ENCODE measurements at places on chromosomes 5 and 9. TPM values are rescaled to one million over a fixed set of nuclear protein-coding genes. Genes with fewer than 3 reads are reported as not detected.

DNA sequence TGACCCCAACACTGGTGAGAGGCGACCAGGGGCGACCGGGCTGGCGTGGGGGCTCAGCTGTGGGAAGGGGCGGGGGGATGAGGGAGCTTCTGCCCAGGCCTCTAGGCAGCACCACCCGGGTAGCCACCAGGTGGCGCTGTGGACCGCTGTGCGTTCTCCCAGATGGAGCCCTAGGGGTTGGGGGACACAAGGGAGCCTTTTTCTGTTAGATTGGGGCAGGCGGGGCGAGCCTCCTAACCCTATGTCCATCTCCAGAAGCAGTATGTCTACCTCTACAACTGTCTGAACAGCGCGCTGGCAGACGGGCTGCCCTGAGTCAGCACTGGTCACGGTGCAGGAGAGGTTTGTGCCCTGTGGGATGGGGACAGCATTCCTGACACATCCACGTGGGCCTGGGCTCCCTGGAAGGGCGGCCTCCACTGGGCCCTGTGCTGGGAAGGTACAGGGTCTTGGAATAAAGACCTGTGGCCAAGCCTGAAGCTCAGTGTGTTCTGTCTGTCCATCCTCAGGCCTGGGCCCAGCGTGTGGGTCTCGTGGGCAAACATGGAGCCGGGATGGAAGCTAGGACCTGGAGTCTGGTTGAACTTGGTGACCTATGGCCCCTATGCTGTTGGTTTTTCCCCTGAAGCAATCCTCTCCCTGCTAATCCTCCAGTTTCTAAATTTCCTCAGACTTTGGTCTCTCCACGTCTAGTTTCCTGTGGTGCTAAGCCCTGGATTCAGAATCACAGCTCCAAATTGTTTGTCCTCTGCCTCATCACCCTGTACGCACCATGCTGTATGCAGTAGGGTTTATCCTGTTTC lies 23.1 kb upstream of the SPTLC1 start:
- H3K4me1 ChIP-seq, result peaks cover 8% of the 10 kb centered on the region
- H3K27ac ChIP-seq, result no peak overlapping the region
- H3K27me3 ChIP-seq, result peaks cover 23% of the 10 kb centered on the region
- peak; percentile 89 for DNase-seq
- H3K4me3 ChIP-seq, result no peak overlapping the region

HDHD3 gene
- 19.8 TPM for total RNA-seq

GRCh38 chr5:141908796-141909195 lies 14.9 kb upstream of the DELE1 start:
- no peak for DNase-seq
- H3K4me1 ChIP-seq, result peaks cover 8% of the 10 kb centered on the region
- no peaks in the 10 kb centered on the region for H3K36me3 ChIP-seq
- no peak overlapping the region for H3K4me3 ChIP-seq
- H3K27me3 ChIP-seq, result peaks cover 16% of the 10 kb centered on the region
- H3K27ac ChIP-seq, result no peak overlapping the region

FAM151B gene
- total RNA-seq, result not detected

ACSL6 gene
- total RNA-seq, result 3.6 TPM

DNA sequence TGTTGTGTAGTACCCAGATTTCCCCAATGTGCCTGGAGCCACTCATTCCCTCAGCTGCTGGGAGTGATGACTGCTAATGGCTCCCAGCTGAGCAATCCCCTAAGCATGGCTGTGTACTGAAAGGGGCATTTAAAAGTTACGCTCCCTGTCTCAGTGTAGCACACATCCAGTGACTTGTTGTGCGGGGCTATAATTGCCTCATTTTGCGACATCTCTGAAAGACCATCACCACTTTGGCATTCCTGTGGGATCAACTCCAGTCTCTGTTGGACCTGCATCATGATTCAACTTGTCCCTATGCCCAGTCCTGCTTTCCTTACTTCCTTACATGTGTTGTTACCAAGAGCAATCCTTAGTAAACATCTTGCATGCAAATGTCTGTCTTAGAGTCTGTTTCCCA lies 201.2 kb upstream of the MPDZ start:
- no peak overlapping the region for H3K4me3 ChIP-seq
- no peak overlapping the region for H3K27ac ChIP-seq
- H3K36me3 ChIP-seq, result no peaks in the 10 kb centered on the region
- no peaks in the 10 kb centered on the region for H3K4me1 ChIP-seq

GRCh38 chr5:107874795-107875194 lies 204.1 kb upstream of the EFNA5 start:
- no peak overlapping the region for H3K27ac ChIP-seq
- H3K27me3 ChIP-seq, result no peaks in the 10 kb centered on the region
- DNase-seq, result no peak
- no peaks in the 10 kb centered on the region for H3K36me3 ChIP-seq

GRCh38 chr9:102974530-102974929 lies 20.6 kb upstream of the CYLC2 start:
- no peaks in the 10 kb centered on the region for H3K27me3 ChIP-seq
- no peak overlapping the region for H3K4me3 ChIP-seq
- H3K36me3 ChIP-seq, result 0 out of 2 replicates have a peak, but pooled peaks cover 9% of the 10 kb centered on the region

- H3K4me3 ChIP-seq, result no peak overlapping the region
- DNase-seq, result no peak
- no peaks in the 10 kb centered on the region for H3K36me3 ChIP-seq
- H3K27ac ChIP-seq, result no peak overlapping the region
- peaks cover 29% of the 10 kb centered on the region for H3K4me1 ChIP-seq
Observed at GRCh38 chr9:98804083-98804482, 3.4 kb upstream of the GALNT12 start.

DNA sequence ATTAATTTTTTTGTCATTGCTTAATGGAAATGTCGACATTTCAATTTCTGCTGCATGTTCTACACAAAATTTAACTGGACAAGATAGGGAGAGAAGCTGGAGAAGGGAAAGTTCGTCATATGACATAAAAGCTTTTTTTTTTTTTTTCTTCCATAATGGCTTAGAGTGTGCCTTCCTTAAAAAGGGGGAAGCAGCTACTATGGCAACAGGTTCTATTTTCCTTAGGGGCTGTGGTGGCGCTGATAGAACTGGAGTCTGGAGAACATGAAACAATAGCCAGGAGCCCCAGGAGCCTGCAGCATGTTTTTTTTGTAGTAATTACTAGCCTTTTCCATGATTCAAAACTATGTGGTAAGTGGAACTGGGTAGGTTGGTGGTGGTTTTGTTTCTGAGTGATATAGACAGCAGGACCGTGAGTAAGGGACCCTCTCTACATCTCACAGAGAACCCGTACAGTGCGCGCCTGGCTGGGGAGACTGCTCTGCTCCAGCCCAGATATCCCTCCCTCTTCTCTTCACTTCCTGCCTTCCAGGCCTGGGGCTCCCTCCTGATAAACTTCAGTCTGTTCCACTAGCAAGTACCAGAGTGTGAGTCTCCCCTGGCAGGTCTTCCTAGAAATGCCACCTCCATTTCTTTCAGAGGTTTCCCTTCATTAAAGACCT lies 301.6 kb downstream of the NR3C1 start:
- H3K36me3 ChIP-seq, result no peaks in the 10 kb centered on the region
- H3K4me1 ChIP-seq, result no peaks in the 10 kb centered on the region
- no peak overlapping the region for H3K27ac ChIP-seq

- H3K4me1 ChIP-seq, result peaks cover 21% of the 10 kb centered on the region
- H3K36me3 ChIP-seq, result no peaks in the 10 kb centered on the region
- no peak for DNase-seq
- no peak overlapping the region for H3K4me3 ChIP-seq
- H3K27ac ChIP-seq, result no peak overlapping the region
- H3K27me3 ChIP-seq, result no peaks in the 10 kb centered on the region
Observed at GRCh38 chr5:170270293-170271069, 27.1 kb downstream of the LCP2 start.

DNA sequence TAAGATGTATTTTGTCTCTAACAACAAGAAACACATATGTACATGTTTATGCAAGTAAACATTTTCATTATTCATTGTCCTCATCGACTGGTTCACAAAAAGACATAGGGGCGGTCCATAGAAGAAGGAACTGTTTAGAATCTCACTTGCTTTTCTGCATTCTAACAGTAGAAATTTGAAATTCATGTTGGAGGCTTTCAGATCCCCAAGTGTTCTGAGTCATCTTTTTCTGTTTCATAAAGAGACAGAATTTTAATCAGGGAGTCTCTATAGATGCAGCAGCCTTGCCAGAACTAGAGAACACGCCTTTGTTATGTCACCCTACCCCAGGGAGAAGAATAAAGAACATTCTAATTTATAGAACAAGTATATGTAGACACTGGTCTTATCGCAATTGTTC lies 324.3 kb downstream of the GABRG2 start:
- DNase-seq, result no peak
- no peaks in the 10 kb centered on the region for H3K4me1 ChIP-seq
- H3K27me3 ChIP-seq, result no peaks in the 10 kb centered on the region
- no peaks in the 10 kb centered on the region for H3K36me3 ChIP-seq
- no peak overlapping the region for H3K4me3 ChIP-seq
- no peak overlapping the region for H3K27ac ChIP-seq

- peaks cover 24% of the 10 kb centered on the region for H3K36me3 ChIP-seq
- no peaks in the 10 kb centered on the region for H3K4me1 ChIP-seq
- no peak overlapping the region for H3K27ac ChIP-seq
- no peak for DNase-seq
Observed at GRCh38 chr9:111362526-111362925, 32.5 kb upstream of the OR2K2 start.

- no peak overlapping the region for H3K4me3 ChIP-seq
- peak; percentile 75 for DNase-seq
- H3K4me1 ChIP-seq, result peaks cover 5% of the 10 kb centered on the region
- no peaks in the 10 kb centered on the region for H3K36me3 ChIP-seq
Observed at GRCh38 chr5:96595300-96596090, 66.7 kb upstream of the CAST start.

DNA sequence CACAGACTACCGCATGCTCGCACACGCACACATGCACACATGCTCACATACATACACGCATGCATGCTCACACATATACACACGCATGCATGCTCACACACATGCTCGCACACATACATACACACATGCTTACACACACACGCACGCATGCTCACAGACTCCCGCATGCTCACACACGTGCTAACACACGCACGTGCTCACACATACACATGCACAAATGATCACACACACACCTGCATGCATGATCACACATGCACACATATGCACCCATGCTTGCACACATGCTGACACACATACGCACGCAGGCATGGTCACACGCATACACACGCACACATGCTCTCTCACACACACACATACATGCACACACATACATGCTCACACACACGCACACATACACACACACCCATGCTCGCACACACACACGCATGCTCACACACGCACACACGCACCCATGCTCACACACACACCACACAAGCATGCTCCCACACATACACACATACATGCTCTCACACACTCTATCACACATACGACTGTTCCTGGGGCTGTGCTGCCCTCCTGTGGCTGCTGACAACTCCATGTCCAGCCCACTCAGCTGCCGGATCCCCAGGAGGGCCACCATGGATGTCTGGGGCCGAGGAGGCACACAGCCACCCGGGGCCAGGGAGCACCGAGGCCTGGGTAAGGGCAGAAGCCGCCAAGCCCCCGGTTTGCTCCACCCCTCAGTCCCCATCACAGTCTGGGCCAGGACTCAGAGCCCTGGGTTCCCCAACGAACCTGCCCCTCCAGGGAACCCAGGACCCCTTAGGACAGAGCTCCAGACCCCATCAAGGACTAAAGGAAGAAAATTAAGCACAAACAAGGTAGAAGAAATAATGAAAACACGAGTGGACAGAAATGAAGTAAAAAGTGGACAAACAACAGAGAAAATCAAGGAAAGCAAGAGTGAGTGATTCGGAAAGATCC lies 31.4 kb upstream of the EGFL7 start:
- DNase-seq, result peak; percentile 84
- H3K27ac ChIP-seq, result no peak overlapping the region
- no peaks in the 10 kb centered on the region for H3K4me1 ChIP-seq
- H3K27me3 ChIP-seq, result no peaks in the 10 kb centered on the region
- H3K36me3 ChIP-seq, result no peaks in the 10 kb centered on the region
- H3K4me3 ChIP-seq, result no peak overlapping the region

GRCh38 chr9:90645721-90646120 lies 3.1 kb upstream of the DIRAS2 start:
- DNase-seq, result no peak
- no peak overlapping the region for H3K4me3 ChIP-seq
- no peaks in the 10 kb centered on the region for H3K36me3 ChIP-seq
- peaks cover 24% of the 10 kb centered on the region for H3K27me3 ChIP-seq
- H3K4me1 ChIP-seq, result peaks cover 17% of the 10 kb centered on the region

LHX3 gene
- total RNA-seq, result not detected

- peaks cover 5% of the 10 kb centered on the region for H3K4me1 ChIP-seq
- no peaks in the 10 kb centered on the region for H3K27me3 ChIP-seq
- H3K27ac ChIP-seq, result no peak overlapping the region
Observed at GRCh38 chr5:142215915-142216681, 107.5 kb downstream of the NDFIP1 start.

DNA sequence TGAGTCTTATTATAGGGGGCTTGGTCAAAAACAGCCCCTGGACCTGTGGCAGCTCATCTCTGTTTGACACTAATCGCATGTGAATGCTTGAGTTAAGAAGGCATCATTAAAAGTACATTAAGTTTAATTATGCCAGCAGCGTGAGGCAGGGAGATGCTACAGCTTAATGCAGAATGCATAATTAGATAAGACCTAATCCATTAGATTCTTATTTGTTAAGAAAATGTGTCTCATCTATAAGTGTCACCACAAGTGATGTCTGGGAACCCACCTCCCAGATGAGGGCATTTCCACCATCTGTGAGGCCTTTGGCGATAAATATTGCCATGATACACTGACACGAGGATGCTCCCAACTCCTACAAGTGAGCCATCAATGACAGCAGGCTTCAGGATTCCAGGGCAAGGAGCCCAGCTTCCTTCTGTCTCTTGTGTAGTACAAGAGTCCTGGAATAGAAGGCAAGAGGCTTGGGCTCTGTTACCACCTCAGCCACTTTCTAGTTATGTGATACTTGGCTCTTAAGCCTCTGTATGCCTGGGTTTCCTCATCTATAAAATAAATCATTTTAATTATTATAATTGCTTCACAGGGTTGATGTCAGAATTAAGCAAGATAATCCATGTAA lies 202.7 kb downstream of the FAM114A2 start:
- no peaks in the 10 kb centered on the region for H3K36me3 ChIP-seq
- DNase-seq, result no peak
- H3K4me1 ChIP-seq, result no peaks in the 10 kb centered on the region
- H3K4me3 ChIP-seq, result no peak overlapping the region

- H3K4me1 ChIP-seq, result no peaks in the 10 kb centered on the region
- no peak overlapping the region for H3K4me3 ChIP-seq
- H3K27ac ChIP-seq, result no peak overlapping the region
- DNase-seq, result no peak
Observed at GRCh38 chr9:120235081-120235480, 344.9 kb downstream of the CDK5RAP2 start.

LCN10 gene
- 9.8 TPM for total RNA-seq

GRCh38 chr5:54251981-54252380 lies 58.4 kb downstream of the ARL15 start:
- DNase-seq, result peak; percentile 19
- no peak overlapping the region for H3K27ac ChIP-seq
- H3K4me3 ChIP-seq, result no peak overlapping the region
- no peaks in the 10 kb centered on the region for H3K27me3 ChIP-seq
- no peaks in the 10 kb centered on the region for H3K36me3 ChIP-seq
- no peaks in the 10 kb centered on the region for H3K4me1 ChIP-seq

GRCh38 chr5:123209502-123210027 lies 120.5 kb downstream of the PRDM6 start:
- H3K36me3 ChIP-seq, result no peaks in the 10 kb centered on the region
- no peak overlapping the region for H3K27ac ChIP-seq
- peaks cover 12% of the 10 kb centered on the region for H3K4me1 ChIP-seq
- no peaks in the 10 kb centered on the region for H3K27me3 ChIP-seq
- H3K4me3 ChIP-seq, result no peak overlapping the region

LHX6 gene
- 1.0 TPM for total RNA-seq

GRCh38 chr9:111926421-111926875 lies 29.8 kb downstream of the UGCG start:
- H3K27ac ChIP-seq, result no peak overlapping the region
- H3K4me3 ChIP-seq, result no peak overlapping the region
- DNase-seq, result no peak
- H3K4me1 ChIP-seq, result no peaks in the 10 kb centered on the region
- no peaks in the 10 kb centered on the region for H3K27me3 ChIP-seq

Data from GM23338 (cell line).